Fibroblast of mammary gland (primary cell): ENCODE measurements at places on chromosomes 2 and 18.

DNA sequence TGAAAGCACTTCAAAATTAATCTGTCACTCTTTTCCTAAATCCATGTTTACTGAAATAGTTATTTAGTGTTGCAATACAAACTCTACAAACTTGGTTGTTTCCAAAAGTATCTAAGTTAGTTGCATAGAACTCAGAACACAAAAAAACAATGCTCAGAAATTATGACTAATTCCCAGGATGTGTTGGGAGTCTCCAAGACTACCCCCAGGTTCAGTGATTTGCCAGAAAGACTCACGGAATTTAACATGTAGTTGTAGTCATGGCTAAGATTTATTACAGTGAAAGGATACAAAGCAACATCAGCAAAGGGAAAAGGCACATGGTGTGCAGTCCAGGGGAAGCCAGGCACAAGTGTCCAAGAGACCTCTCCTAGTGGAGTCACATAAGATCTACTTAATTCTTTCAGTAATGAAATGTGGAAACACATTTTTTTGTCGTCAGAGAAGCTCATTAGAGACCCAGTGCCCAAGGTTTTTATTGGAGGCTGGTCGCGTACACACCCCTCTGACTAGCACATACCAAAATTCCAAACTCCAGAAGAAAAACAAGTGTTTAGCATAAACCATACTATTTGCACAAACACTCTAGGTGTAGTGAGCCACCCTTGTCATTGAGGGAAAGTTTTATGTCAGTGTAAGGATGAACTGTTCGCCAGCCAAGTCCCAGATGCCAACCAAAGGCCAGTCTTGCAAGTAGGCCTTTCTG is 43.3 kb upstream of the CYP20A1 start:
- DNase-seq, result peak; percentile 45

GRCh38 chr2:205872716-205873115 is 190.4 kb downstream of the NRP2 start:
- no peak for DNase-seq

- DNase-seq, result no peak
Measured at GRCh38 chr2:104975851-104976250, 62.0 kb upstream of the MRPS9 start.

DNA sequence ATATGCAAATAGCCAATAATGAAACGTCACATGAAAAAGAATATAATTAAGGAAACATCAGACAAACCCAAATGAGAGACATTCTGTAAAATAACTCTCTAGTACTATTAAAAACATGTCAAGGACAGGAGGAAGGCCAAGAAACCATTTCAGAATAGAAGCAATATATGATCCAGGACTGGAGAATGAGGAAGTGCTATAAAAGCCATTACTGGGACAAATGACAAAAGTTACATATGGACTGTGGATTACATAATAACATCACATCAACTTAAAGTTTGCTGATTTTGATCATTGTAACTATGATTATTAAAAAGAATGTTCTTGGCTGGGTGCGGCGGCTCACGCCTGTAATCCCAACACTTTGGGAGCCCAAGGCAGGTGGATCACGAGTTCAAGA is 81.3 kb downstream of the CRACDL start:
- DNase-seq, result no peak

DNA sequence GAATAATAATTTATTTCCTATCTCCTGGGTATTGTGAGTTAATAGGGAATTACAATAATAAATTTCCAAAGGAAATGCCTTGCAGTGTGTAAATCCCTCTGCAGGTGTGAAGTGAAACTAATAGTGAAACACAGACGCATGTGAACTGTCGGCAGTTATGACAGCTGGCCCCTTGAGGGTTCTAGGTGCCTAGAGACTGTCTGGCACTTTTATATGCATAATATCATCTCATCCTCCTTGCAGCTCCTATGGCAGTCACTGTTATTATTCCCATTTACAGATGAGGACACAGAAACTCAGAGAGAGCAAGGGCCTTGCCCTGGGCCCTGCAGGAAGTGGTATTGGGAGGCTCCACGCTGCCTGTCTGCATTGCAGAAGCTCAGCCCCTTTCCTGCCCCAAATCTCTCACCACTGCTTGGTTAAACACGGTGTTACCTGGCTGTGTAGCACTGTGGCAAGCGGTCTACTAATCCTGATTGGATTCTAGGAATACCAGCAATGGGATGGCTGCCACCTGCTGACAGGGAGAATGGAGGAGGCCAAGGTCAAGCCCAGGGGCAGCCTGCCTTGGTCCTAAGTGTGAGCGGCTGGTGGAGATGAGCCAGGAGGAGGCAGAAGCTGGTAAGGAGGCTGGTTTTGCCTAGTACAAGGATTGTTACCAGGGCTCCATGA is 32.8 kb upstream of the ACKR3 start:
- no peak for DNase-seq

- no peak for DNase-seq
Measured at GRCh38 chr2:201901786-201902185, 95.4 kb downstream of the CDK15 start.

- peak; percentile 35 for DNase-seq
Measured at GRCh38 chr2:177572236-177572671, 179.7 kb downstream of the AGPS start.

DNA sequence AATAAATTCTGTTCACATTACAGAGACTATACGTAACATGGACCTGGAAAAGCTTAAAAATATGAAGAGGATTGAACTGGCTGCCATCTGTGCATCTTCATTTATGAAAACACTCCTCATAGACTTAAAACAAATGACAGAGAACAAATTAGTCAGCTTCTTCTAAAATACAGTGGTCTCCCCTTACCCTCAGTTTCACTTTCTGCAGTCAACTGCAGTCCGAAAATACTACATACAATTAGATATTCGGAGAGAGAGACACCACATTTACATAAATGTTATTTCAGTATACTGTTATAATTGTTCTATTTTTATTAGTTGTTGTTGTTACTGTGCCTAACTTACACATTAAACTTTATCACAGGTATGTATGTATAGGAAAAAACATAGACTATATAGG is 6.5 kb downstream of the RNF103 start:
- no peak for DNase-seq

DNA sequence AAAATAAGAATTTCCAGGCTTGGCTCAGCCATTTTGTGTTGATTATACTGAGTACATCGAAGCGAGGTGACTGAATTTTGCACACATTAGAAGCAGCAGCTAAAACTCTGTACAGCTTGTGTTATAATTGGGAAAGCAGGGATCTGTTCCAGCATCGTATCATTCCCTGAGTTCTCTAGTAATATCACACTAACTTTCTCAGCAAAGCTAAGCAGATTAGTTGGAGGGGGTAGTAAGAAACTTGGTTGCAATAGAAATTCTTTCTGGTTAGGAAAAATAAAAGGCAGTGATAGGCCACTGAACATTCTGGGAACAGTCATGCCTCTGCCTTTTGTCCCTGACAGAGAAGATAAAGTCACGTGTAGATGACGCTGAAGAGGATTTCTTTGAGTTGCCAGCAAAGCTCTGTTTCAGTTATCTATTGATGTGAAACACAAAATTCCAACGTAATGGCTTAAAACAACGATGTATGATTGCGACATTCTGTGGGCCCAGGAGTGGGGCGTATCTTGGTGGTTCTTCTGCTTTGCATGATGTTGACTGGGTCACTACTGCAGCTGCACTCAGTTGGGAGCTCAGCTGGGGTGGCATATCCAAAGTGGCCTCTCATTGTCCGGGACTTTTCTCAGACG is 202.1 kb upstream of the MEX3C start:
- no peak for DNase-seq

DNA sequence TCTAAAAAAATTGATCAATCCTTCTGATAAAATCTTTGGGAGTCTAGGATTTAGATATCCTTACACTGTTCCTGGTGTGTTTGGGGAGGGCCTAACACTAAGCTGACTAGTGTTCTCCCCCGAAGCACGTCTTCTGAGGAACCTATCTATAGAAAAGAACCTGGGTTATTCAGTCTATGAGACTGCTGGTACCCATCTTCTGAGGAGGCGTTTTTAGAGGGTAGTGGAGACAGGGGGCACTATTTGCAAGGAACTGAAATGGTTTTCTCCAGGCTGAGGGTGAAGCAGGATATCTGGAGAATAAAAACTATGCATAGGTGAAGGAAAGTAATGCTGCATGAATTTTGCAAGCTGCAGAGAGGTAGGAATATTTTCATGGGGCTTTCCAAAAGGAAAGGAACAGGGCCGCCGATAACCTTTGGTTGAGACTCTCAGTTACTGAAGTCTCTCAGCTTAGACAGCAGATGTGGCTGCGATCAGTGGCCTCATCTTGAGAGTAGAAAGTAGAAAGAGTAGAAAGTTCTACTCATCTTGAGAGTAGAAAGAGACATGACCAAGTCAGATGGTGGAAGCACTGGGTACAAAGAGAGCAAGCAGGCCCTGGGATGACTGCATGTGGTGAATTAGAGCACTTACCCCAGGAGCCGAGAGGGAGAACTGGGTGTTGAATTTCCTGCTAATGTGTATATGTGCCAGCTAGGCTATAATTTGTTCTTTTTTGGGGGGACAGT is 31.8 kb upstream of the KCNE4 start:
- DNase-seq, result no peak

- no peak for DNase-seq
Measured at GRCh38 chr2:77864426-77864825, 342.2 kb upstream of the LRRTM4 start.

GRCh38 chr18:69161383-69162028 is 239.2 kb upstream of the DOK6 start:
- DNase-seq, result peak; percentile 30

DNA sequence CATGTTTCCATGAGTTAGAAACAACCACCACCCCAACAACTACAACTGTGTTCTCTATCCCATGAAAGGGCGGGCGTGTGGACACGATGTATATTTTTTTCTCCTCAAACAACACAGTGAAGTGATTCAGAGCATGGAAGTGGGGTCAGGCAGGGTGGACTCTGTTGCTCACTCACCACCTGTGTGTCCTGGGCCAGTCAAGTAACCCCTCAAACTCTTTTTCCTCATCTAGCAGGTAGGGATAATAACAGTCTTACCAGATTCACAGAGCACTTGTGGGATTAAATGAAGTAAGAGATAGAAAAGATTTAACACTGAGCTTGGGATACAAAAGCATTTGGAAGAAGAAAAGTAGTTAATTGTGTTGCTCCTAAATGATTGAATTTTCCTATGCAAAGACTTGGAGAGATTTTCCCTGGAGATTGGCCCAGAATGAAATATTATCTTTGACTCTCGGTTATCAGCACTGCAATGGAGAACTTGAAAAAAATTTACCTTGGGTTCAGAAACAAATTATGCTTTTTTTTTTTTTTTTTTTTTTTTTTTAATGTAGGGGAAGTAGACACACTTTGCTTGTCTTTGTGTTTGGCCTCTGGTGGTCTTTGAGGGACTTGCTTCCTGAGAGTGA is 161.9 kb upstream of the EPAS1 start:
- no peak for DNase-seq

GRCh38 chr2:234357666-234358065 is 139.2 kb downstream of the ARL4C start:
- DNase-seq, result no peak

- peak; percentile 77 for DNase-seq
Measured at GRCh38 chr2:227191367-227191766, 26.9 kb downstream of the COL4A3 start.

GRCh38 chr2:11746807-11747459 is 501 bp downstream of the LPIN1 start:
- DNase-seq, result no peak

- peak; percentile 34 for DNase-seq
Measured at GRCh38 chr2:142944264-142944663, 66.8 kb downstream of the KYNU start.

- DNase-seq, result no peak
Measured at GRCh38 chr18:76018210-76018609, 476.8 kb downstream of the ZNF516 start.

- DNase-seq, result peak; percentile 55
Measured at GRCh38 chr18:63062246-63062645, 257.3 kb downstream of the BCL2 start.

DNA sequence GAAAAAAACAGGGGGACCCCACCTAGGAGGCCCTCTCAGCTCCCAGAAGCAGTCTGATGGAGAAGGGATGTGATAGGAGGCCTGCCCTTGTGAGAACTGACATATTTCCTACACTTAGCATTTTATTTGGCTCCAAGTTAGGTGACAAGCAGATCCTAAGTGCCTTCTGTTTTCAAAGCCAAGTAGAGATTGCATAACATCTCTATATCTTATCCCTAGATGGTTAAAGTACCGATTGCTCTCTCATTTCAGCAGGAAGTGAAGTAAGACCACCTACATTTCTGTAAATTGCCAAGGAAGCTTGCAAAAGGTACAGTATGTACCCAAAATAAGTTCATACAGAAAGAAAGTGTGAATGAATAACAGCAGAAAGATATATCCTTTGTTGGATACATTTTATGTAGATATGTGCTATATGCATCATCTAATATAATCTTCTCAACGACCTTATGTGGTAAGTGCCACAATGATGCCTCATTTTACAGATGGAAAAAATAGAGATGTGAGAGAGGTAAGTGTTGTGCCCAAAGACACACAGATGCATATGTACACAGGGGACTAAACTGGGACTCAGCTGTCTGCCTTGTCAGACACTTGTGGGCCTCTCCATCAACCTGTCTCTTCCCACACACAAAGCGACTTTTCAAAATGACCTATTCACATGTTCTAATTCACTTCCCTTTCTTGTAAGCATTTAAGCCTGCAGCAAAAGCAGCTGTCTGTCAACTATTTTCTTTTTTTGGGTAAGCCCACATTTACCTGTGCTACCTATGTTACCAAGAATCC is 38.9 kb downstream of the DHRS9 start:
- no peak for DNase-seq

DNA sequence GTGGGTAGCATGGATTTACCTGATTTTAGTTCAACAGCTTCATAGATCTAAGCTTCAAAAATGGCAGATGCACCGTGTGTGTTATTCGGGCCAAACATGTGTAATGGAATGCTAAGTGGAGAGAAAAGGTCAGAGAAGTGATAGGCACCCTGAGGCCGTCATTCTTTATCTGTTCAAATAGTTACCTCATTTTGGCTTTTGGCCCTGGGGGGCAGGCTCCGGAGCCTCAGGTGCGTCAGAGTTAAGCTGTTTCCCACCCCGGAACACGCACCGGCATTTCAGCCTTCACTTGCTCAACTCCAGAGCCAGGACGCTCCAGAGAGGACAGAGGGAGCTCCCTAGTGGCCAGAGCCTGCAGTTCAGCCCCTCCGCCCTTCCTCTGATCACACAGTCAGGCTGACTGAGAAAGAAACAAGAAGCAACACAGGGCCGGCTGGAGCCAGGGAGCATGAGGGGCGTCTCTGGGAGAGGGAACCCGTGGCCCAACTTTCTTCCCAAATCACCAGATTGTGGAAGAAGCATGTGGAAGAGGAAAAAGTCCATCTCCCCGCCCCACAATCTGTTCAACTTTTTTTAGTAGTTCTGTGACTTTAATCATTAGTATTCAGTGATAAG is 135.2 kb upstream of the EPC2 start:
- peak; percentile 81 for DNase-seq

GRCh38 chr2:166284359-166284758 is 91.4 kb downstream of the SCN9A start:
- DNase-seq, result no peak
